Kidney tubule cell (primary cell): ENCODE measurements at places on chromosomes 4 and X.
A peak's percentile ranks its signal among the peaks of the same experiment; 100 is the strongest.

DNA sequence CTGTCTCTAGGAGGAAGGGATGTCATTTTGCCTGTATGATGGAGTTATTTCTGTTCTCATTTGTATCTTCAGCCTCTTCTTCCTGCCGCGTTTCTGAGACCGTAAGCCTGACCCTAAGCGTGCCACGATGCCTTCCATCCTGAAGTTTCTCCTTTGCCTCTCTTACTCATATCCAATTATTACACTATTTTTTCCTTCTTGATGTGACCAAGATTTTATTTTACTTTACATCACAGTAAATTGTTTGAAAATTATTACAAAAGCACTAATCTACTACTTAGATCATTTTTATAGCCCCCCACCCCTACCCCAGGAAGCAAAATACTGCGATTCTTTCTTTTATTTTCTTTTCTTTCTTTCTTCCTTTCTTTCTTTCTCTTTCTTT, 95.0 kb downstream of the RAPGEF2 start:
- no peak for DNase-seq

DNA sequence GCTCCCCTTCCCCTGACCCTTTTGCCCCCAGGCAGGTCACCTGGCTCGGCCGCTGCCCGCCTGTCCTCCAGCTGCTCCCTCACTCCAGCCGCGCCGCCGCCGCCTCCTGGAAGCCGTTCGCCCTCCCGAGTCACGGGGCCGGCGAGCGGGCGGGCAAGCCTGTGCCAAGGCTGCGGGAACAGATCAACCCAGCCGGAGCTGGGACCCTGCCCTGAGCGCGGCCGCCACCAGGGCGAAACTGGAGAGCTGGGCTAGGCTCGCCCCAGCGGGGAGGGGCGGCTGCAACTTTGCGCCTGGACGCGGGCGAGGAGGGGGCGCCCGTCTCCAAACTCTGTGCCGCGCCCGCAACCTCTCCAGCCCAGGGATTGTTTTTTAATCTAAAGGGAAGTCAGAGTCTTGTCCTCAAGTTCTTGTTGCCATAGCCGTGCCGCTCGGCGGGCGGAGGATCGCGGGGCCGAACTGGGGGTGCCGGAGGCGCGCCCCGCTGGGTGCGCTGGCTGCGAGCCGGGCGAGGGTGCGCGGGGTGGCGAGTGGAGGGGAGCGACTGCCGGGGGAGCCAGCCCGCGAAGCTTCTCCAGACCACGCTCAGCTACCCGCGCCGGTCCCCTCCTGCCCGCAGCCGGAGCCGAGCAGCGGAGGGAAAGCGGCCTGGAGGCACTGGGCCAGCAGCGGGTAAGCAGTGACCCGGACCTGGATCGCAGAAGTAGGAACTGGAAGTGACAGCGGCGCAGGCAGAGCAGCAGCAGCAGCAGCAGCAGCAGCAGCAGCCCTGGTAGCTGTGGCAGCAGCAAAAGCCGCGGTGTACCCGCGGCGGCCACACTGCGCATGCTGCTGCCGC, 13.4 kb downstream of the ARHGEF6 start:
- DNase-seq, result peak; percentile 55

DNA sequence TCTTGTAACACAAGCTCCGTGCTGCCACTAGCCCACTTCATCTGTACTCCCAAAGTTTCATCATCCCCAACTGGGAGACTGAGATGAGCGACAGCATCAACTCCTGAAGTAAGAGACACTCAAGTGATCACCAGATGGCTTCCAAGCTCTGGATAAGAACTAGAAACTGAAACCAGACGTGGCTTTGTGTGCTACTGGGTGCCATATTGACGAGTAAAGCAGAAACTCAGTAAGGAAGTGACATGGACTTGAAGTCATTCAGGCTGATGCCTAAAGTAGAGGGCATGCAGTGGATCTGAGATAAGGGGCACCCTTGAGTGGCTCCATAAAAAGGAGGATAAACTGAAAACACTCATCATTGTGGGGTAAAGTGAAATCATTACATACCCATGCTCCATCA, 72.4 kb downstream of the PCYT1B start:
- DNase-seq, result no peak

DNA sequence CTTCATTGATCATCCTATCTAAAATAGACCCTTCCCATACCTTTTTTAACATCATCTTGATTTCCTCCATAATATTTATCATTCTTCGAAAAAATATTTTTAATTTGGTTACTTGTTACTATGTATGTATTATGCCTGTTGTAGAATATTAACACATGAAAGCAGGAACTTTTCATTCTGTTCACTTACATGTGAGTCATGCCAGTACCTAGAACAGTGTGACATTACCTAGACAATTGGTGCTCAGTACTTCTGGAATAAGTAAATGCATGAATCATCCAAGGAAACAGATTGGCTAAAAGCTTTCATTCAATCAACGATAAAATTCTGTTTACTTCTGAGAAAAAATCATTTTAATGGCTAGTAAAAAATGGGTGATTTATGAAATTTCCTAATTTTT, 76.4 kb downstream of the CXXC4 start:
- DNase-seq, result peak; percentile 70

DNA sequence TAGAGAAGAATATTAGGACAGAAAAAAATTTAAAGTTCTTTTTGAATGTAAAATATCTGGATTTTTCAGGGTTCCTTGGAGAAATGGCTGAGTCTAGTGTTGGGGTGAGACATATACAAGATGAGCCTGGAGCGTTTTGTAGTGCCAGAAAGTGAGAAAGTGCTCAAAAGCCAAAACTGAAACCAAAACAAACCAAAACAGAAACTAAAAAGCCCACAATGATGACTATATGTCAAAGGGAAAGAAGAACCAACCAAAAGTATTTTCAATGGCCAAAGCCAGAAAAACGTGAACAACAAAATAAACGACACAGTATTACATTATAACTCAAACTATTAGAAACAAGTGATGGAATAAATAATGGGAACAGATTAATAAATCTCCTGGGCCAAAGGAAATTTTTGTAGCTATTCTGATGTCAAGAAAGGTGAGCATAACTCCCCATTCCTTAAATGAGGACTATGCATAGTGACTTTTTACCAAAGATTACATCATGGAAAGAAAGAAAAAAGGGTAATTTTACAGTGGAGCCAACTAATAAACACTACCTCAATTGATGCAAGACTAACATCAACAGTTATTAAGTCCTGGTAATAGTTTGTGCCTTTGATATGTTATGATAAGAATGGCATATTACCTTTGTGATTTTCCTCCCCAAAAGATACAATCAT, 1137.6 kb downstream of the C4orf33 start:
- DNase-seq, result no peak

GRCh38 chr4:161555689-161556660, 607.8 kb downstream of the FSTL5 start:
- peak; percentile 61 for DNase-seq

- DNase-seq, result no peak
Measured at GRCh38 chr4:112739442-112739841, 102.5 kb downstream of the LARP7 start.

DNA sequence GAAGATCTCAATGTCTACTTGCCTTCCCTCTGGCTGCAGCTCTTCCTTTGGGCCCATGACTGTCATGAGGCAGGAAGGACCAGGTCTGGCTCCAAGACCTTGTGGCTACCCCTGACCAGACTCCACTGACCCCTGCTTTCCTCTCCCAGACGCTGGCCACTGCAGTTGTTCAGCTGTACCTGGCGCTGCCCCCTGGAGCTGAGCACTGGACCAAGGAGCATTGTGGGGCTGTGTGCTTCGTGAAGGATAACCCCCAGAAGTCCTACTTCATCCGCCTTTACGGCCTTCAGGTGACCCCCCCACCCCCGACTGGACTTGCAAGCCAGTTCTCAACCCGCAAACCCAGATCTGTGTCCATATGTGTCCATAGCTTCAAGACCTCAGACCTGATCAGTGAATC, 535 bp downstream of the WAS start:
- no peak for DNase-seq

GRCh38 chr4:139265654-139266053, 14.4 kb downstream of the MGARP start:
- DNase-seq, result no peak

DNA sequence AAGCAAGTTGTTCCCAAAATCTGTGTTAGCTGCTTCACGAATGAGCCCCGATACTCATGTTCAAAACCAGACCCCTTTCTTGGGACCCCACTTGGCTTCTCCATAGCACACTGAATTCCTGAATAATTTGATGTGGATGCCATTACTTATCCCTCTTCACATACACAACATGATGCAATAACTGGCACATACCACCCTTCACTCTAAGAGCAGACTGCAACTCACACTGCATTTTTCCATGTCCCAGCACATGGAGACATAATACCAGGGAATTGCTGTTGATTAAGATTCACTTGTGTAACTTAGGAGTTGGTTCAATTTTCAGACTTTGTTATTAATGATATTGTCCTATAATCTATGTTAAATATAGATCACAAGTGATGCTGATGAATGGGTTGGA, 213.4 kb downstream of the MAML3 start:
- DNase-seq, result no peak

GRCh38 chr4:80144676-80145470, 52.4 kb upstream of the PRDM8 start:
- DNase-seq, result no peak

GRCh38 chr4:77065382-77065781, 10.4 kb downstream of the CCNI start:
- DNase-seq, result no peak

DNA sequence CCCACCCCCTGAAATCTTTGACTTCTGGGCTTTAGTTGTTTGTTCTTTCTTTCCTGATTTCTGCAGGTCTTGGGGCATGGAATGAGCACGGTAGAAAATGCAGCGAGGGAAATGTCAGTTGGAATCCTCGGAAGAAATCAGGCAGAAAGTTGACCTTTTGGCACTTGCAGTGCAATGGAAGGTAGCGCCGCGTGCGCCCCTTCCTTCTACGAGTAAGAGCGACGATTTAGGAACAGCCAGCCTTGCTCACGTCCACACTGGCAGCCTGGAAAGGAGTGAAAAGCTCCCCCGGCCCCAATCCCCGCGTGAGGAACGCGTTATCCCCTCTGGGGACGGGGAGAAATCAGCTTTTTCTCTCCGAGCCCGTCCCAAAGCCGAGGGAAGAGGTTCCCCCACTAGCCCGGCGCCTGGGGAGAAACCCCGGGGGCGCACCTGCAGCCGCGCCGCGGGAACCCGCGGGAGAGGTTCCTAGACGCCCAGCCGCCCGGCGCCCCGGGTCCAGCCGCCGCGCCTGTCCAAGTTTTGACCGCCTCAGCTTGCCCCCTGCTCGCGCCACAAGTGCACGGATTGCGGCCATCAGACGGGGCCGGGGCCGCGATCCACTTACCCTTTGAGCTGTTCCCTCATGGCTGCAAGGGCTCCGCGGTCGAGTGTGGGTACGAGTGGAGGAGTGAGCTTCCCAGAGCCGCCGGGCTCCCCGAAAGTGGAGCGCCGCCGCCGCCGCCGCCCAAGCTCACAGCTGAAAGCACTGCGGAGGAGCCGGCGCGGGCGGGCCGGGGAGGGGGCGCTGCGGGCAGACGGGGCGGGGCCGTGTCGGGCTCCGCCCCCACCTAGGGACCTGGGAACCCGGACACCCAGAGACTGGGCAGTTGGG, 194.6 kb upstream of the FTHL17 start:
- DNase-seq, result peak; percentile 35

GRCh38 chr4:163217505-163217904, 50.8 kb upstream of the NAF1 start:
- DNase-seq, result no peak

DNA sequence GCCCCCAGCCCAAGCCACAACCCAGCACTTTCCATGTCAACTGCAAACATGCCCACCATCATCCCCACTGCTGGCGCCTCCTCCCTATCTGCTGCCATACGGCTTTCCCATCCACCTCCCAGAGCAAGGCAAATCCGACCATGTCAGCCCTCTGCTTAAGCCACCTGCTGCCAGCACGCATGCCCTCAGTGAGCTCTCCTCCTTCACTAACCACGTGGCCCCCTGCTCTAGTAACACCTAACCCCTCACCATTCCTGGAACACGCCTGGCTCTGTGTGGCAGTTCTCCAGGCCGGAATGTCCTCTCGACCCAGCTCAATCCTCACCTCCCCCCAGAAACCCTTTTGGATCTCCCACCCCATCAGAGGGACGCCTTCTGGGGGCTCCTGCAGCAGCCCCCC, 17.4 kb downstream of the BCAP31 start:
- DNase-seq, result no peak

DNA sequence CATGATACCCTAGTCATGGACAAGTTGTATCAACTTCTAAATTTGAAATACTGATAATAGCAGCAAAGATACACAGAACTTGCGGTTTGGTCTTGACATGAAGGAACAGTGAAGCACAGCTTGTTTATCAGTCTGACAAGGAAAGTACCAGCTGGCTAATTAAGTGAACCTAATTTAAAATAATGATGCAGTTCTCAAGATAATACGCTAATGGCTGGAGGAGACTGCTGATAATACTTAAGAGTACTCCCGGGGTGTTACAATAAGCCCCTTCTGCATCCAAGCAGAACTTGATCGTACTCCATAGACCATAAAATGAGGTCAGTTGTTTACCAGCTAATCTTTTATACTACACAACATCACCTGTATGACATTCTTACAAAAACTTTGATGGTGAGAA, 697.5 kb downstream of the FSTL5 start:
- DNase-seq, result no peak

DNA sequence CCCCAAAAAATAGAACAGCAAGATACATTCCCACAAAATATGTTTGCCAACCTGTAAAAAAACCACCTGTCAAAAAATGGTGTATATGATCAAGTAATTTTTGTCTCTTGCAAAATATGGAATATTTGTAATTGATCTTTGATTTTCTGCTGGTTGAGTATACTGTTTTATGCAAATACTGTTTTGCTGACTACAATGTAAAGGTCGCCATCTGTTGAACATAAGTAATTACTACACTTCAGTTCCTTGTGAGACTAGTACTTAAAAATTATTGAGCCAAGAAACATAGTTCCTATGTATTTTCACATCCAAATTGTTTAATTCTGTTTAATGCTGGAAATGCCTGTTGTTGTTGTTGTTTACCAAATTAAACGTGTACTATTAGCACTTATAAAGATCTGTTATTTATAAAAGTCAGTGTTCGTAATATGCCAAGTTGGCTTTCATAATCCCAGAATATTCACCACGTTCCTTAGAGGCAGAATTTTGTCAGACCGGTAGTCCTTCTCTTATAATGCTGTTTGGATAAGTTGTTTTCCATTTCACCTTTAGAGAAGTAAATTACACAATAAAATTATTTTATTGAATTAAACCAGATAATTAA, 144.2 kb downstream of the PDLIM5 start:
- DNase-seq, result peak; percentile 56

DNA sequence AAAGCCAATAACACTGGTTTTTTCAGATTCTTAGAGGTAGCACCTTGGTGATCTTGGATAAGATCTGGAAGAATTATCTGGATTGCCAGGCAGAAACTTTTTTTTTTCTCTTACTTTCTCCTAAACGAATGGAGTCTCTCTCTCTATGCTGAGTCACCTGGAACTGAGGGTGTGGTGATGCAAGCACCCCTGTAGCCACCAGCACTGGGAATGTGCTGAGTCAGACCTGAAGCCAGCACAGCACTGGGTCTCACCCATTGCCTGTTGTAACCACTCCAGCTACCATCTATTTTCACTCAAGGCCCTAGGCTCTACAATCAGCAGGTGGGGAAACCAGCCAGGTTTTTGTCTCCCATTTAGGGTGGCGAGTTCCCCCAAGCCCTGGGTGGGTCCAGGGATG, 923.8 kb downstream of the RAPGEF2 start:
- DNase-seq, result peak; percentile 83

GRCh38 chrX:15116900-15117299, 153.0 kb downstream of the ASB9 start:
- DNase-seq, result no peak

- no peak for DNase-seq
Measured at GRCh38 chrX:97021680-97022079, 138.0 kb downstream of the RPA4 start.

GRCh38 chr4:3365871-3366842, 73.3 kb downstream of the RGS12 start:
- DNase-seq, result no peak

- DNase-seq, result no peak
Measured at GRCh38 chr4:95603393-95603792, 54.6 kb upstream of the UNC5C start.
